ENCODE measurements at places on chromosomes 2 and 18.

- no peak for DNase-seq
Measured at GRCh38 chr2:225002656-225003045, 39.6 kb downstream of the DOCK10 start.

DNA sequence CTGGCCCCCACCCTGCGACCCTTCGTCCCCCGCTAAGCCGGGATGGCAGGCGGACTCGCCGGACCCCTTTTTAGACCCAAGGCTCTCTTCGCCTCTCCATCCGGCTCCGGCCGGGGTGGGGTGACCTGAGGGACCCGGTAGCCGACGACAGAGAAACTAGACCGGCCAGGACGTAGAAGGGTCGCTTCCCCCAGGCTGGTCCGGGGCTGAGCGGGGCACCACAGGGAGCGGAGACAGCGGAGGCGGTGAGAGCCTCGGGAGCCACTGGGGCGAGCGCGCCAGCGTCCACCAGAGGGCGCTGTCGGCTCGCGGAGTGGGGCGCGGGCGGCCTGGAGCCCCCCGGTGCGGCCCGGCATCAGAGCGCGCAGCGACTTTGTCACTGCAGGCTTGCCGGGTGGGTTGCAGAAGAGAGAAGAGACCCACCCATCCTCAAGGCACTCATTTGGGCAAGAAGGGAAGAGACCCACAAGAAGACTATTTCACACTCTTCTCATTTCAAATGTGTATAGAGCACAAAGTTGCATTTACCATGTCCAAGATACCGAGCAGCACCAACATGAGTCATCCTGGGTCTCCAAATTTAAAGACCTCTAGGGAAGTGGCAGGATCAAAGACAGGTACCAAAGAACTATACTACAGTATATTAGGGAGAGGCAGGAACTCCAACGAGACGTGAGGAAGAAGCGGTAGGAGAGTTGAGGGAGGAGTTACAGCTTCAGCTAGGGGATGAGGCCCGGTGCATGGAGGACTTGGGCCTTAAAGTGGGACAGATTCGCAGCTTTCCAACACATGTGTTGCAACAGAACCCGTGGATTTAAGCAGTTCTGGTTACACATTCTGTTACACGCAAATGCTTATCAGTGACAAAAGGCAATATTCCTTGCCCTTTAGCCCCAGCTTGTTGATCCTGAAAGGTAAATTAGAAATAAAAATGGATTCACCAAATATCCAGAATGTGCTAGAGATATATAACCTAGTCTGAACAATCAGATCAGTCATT, 7.6 kb upstream of the PRKCE start:
- peak; percentile 44 for DNase-seq

- no peak for DNase-seq
Measured at GRCh38 chr18:45270289-45270771, 344.9 kb upstream of the SLC14A2 start.

- no peak for DNase-seq
Measured at GRCh38 chr2:45002686-45003085, 6.6 kb downstream of the SIX2 start.

- no peak for DNase-seq
Measured at GRCh38 chr2:224261326-224261725, 140.6 kb downstream of the FAM124B start.
